ENCODE measurements at places on chromosomes 1 and 21. TPM values are rescaled to one million over a fixed set of nuclear protein-coding genes. Genes with fewer than 3 reads are reported as not detected.

The IFNLR1 gene
- 0.79 TPM for total RNA-seq

The AMIGO1 gene
- total RNA-seq = 2.9 TPM

The TCP10L gene
- 0.53 TPM for total RNA-seq

The LMX1A gene
- total RNA-seq = 0.42 TPM

The PTPN22 gene
- total RNA-seq = 2.3 TPM

The IGSF21 gene
- total RNA-seq = 1.1 TPM

The TEX38 gene
- not detected for total RNA-seq

The PLPP3 gene
- 256 TPM for total RNA-seq

The TSTD1 gene
- total RNA-seq = 23.1 TPM

GRCh38 chr1:7234471-7234755 is 449.2 kb downstream of the CAMTA1 start:
- DNase-seq = no peak

GRCh38 chr1:26597629-26598039 is 68.1 kb downstream of the RPS6KA1 start:
- DNase-seq = no peak

DNA sequence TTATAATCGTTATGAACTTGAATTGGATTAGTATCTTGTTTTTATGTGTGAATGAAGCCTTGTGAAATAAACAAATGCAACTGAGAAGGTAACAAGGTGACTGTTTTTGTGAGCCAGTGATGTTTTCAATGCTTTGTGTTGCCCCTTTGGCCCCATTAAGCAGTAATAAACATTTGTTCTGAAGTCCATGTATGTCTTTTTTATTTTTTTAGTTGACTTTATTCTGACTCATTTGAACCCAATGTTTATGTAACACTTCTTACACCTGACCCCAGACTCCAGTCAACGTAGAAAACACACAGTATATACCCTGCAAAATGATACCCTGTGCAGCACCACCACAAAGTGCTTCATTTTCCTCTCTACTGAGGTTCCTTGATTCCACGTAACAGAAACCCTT is 4.6 kb upstream of the CACYBP start:
- no peak for DNase-seq

GRCh38 chr1:225137976-225138375 is 208.5 kb downstream of the DNAH14 start:
- no peak for DNase-seq

DNA sequence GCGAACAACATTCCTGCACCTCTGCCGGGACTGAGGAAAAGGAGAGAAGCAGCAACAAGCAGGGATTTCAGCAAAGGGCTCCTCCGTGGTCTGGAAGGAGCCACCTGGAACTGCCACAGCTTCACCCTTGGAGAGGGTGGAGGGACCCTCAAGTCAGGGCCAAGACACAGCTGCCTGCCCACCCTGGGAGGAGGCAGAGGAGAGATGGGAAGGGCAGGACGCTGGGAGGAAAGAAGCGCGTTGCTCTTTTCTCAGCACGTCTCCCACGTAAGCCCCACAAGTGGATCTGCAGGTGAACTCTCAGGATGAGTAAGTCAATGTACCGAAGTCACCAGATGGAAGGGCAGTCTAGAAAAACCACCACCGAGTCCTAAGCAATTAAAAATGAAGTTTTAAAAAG is 39.6 kb downstream of the SLC19A1 start:
- DNase-seq = no peak

DNA sequence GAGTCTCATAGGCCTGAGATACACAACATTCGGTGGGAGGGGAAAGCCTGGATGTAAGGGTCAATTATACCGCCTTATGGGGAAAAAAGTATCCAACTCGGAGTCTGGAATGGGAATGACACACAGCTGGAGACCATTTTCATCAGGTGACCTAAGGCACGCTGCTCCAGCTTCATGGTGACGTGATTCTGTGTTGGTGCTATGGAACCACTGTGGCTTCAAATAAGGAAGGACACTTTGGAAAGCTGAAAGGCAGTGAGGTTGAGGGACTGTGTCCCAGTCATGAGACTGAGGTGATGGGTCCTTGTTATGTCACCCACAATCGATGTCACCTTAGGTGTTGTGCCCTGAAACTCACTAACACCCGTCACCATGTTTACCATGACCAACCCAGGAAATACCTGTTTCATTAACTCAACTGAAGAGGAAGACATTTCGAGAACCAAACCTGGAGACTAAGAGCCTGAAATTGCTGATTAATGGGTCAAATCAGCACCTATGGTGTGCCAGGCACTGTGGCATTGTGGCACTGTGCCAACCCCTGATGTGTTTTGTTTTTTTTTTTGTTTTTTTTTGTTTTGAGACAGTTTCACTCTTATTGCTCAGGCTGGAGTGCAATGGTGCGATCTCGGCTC is 54.5 kb downstream of the IRF2BP2 start:
- DNase-seq = no peak

DNA sequence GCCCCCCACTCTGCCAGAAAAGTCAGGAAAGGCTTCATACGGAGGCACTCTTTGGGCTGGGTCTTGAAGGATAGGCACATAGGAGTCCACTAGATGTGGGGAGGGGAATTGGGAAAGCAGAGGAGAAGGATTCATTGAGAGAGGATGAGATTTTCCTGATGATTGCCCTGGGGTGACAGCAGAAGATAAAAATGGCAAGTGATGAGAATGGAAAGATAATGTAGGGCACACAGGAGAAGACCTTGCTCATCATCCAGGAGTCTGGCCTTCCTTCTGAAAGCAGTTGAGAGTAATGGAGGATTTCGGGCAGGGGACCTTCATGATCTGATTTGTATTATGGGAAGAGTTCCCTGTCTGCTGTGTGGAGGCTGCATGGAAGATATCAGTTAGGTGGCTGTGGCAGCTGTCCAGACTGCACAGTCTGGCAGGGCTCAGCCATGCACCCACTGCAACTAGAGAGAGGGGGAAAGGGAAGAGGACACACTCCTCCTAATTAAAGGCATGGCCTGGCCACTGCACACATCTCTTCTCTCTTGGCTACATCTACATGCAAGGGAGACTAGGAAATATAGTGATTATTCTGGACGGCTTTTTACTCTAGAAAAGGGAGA is 9.6 kb upstream of the FABP3 start:
- no peak for DNase-seq

DNA sequence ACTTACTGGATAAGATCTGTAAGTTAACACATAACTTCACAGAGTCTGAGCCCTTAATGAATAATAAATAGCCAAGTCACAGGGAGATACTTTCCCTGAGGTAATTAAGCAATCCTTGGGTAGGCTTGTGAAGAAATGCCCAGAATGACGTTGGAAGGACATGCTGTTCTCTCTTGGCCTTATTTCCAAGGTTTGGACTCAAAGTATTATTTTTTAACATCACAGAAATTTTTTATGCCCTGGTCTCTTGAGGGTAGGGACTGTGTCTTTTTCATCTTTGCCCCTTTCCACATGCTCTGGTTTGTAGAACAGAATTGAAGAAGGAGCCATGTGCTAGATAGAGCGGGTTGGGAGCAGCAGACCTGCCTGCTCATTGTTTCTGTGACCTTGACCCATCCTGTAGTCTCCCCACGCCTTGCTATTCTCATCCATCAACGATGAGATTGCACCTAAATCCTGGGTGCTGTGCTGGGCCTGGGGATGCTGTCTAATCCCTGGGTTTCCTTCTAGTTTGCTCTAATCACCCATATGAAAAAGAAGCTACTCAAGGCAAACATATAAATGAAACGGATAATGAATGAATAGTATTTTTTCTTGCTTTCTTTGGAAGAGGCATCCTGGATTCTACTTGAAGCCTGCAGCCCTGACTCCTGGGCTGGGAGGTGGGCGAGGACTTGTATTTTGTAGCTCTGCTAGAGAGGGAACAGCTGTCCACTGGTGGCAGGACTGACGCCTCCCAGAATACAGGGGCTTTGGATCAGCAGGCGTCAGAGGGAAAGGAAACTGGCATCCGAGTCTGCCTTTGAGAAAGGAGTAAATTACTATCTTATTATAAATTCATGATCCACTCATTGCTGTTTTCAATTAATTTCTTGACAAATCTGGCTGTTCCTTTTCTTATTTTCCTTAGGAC is 17.5 kb upstream of the LAMTOR5 start:
- no peak for DNase-seq
